Stimulated activated CD8-positive, alpha-beta memory T cell treated with anti-CD3 and anti-CD28 coated beads, Interleukin-15, amount 100 ng/mL, for 24 hours (primary cell): ENCODE measurements at places on chromosomes 16 and 17.

- no peak for DNase-seq
These were observed 6.6 kb upstream of the GHDC start for GRCh38 chr17:42200706-42201457.

DNA sequence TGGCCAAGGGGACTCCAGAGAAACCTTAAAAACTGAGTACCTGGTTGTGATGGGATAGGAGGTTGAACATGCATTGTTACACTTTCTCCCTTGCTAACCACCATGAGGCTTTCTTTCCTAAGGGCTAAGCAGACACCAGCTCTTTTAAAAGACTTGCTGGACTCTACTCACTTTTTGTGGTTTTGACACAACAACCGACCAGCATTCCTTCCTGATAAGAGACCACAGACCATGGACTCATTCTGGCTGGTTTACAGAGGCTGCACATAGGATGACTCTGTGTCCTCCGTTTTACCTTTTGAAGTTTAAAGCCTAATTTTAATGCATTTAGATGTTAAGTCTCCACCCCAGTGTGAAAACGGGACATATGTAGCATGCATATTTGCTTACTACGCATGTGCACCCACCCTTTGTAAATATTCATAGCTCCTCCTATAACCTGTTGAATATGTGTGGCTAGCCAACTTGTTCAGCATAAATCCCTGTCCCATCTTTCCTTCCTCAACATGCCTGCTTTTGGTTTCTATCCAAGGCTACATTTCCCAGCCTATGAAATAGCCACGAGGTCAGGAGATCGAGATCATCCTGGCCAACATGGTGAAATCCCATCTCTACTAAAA is 475.9 kb downstream of the GRIN2A start:
- no peak for DNase-seq

GRCh38 chr16:21990381-21990944 is 10.5 kb downstream of the PDZD9 start:
- DNase-seq: no peak

- DNase-seq: no peak
These were observed 14.6 kb upstream of the CIBAR2 start for GRCh38 chr16:85126705-85127378.

DNA sequence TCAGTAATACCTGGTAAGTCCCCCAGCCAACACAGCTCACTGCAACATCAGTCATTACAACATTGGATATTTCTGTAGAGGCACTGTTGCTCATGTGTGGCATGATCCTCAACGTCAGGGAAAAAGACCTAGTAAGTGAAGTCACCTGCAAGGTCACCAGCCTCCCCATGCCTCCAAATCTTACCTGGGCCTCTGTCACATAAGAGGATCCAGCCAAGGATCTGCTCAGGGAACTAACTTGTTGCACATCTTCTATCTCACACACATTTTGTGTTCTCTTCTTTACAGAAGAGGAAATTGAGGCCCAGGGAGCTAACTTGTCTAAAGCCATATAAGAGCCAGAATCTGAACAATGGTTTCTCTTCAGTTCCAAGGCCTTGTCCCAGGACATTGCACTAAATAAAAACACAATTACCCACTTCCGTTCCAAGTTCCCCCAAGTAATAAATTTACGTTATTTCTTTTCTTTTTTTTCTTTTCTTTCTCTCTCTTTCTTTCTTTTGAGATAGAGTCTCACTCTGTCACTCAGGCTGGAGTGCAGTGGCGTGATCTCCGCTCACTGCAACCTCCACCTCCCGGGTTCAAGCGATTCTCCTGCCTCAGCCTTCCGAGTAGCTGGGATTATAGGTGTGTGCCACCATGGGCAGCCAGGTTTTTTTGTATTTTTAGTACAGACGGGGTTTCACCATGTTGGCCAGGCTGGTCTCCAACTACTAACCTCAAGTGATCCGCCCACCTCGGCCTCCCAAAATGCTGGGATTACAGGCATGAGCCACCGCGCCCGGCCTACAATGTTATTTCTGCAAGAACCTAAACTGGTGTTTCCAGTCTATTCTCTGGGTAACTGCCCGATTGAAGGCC is 1.3 kb downstream of the SHMT1 start:
- DNase-seq: no peak

- DNase-seq: no peak
These were observed 14.1 kb upstream of the DNAI2 start for GRCh38 chr17:74259667-74260524.

GRCh38 chr17:1156864-1157263 is 22.9 kb downstream of the ABR start:
- DNase-seq: no peak

DNA sequence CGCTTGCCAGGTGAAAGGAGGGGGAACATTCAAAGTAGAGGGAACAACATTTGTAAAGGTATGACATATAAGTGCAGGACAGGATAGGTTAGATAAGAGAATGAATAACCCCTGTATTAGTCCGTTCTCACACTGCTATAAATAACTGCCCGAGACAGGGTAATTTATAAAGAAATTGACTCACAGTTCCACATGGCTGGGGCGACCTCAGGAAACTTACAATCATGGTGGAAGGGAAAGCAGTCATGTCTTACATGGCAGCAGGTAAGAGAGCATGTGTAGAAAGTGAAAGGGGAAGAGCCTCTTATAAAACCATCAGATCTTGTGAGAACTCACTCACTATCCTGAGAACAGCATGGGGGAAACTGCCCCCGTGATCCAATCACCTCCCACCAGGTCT is 223.8 kb downstream of the SOX9 start:
- no peak for DNase-seq

DNA sequence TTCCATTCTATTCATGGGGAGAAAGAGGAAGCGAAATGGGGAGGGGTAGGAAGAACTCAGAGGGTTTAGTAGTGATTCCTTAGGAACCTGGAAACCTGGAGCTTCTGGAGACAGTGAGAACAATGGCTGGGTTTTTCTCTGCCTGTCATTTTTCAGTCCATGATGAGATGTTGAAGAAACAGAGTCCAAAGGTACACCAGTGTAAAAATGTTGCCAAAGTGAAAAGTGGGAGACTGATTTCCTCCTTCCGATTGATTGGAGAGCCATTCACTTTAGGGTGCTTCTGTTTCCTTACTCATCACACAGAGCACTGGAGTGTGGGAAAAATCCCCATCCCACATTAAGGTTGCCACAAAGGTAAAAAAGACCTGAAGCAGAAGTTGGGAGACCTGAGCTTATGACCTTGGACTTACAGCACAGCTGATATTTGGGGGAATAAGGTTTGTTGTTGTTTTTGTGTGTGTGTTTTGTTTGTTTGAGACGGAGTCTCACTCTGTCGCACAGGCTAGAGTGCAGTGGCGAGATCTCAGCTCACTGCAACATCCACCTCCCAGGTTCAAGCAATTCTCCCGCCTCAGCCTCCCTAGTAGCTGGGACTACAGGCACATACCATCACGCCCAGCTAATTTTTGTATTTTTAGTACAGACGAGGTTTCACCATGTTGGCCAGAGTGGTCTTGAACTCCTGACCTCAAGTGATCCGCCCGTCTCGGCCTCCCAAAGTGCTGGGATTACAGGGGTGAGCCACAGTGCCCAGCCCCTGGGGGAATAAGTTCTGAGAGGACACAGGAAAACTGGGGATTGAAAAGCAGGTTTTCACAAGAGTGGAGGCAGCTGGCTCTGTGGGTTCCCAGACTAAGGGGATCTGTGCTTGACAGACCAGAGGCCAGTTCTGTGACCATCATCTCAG is 1.4 kb upstream of the DHX8 start:
- DNase-seq: no peak

DNA sequence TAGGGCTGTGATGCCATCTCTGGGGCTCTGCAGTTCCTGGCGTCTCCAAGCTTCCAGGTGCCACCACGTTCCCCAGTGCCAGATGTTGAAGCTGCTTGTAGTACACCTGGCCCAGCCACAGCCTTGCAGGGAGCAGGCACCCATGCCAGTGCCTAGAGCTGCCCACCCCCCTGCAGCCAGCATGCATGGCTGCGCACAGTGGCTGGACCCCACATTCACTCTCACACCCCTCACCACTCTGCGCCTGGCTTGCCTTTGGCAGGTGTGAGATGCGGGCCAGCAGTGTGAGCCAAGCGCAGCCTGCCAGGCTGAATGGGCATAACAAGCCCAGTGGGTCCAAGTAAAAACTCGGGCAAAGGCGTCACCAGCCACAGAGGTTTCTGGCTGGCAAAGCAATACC is 75.4 kb upstream of the CHMP6 start:
- no peak for DNase-seq
